Posterior cingulate gyrus (tissue), 11 donors: ENCODE measurements at places on chromosomes 6 and 20.

DNA sequence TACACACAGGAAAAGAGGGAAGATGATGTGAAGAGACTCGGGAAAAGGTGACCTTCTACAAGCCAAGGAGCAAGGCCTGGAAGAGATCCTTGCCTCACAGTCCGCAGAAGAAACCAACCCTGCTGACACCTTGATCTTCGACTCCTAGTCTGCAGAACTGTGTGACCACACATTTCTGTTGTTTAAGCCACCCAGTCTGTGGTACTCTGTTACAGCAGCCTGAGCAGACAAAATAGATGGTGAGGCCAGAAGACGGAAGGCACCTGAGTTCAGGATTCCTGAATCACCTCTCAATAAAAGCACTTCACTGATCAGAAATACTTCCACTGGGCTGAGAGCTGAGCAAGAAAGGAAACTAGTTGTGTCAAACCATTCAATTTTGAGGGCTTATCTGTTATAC lies 103.3 kb downstream of the BACH2 start:
- DNase-seq = no peak

GRCh38 chr6:135412761-135413160 lies 84.8 kb downstream of the AHI1 start:
- no peak for DNase-seq

- DNase-seq = no peak
Observed at GRCh38 chr20:36004045-36004444, 35.7 kb downstream of the CNBD2 start.

GRCh38 chr20:54219751-54220426 lies 12.0 kb downstream of the PFDN4 start:
- no peak for DNase-seq

- DNase-seq = no peak
Observed at GRCh38 chr6:44594481-44594880, 207.0 kb downstream of the CDC5L start.

DNA sequence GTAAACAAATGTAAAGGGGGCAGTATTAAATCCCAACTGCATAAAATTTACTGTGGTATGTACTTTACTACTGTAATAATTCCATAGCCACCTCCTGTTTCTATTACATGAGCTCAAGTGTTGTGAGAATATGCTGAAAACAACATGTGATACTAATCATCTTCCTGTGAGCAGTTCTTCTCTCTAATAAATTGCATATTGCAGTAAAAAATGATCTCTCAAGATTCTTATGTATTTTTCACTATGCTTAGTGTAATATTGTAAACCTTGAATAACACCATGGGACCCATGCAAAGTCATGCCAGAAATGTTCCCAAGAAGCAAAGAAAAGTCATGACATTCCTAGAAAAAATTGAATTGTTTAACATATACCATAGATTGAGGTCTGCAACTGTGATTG lies 133.0 kb upstream of the ATXN1 start:
- DNase-seq = no peak

GRCh38 chr20:5282561-5282960 lies 34.2 kb downstream of the PROKR2 start:
- no peak for DNase-seq

GRCh38 chr6:82419132-82419581 lies 55.5 kb downstream of the TPBG start:
- DNase-seq = no peak

DNA sequence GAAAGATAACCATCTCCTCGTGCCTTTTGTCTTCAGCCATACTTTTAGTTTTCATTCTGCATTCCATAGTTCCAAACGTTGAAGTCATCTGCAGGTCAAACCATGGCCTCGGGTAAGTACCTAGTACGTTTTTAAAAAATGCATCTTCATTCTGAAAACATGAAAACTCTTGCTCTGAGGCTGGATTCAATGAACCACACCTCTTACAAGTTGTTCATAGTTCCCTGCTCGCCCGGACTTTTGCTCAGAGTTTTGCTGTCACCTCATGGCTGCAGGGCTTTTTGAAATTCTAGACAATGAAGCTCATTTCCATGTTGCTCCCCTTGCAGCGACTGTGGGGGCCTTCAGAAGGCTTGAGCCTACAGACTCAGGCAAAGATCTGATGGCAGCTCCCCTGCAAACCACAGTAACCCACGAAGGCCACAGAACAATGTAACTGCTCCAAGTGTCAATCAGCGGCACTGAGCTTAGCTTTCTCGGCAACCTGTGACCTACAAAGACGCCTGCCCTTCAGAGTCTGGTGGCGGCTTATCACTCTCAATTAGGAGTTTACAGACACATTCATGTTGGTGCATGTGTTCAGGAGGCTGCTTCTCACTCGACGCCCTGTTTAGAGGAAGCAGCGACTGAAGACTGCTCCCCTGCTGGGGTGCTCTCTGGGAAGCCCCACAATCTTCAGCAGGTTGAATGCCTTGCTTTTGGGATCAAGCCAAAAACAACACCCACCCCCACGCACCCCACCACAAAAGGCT lies 61.2 kb downstream of the FOXC1 start:
- no peak for DNase-seq

- DNase-seq = no peak
Observed at GRCh38 chr6:93358435-93358834, 60.9 kb downstream of the EPHA7 start.

- peak; percentile 60 for DNase-seq
Observed at GRCh38 chr6:157030755-157031154, 253.6 kb downstream of the ARID1B start.

DNA sequence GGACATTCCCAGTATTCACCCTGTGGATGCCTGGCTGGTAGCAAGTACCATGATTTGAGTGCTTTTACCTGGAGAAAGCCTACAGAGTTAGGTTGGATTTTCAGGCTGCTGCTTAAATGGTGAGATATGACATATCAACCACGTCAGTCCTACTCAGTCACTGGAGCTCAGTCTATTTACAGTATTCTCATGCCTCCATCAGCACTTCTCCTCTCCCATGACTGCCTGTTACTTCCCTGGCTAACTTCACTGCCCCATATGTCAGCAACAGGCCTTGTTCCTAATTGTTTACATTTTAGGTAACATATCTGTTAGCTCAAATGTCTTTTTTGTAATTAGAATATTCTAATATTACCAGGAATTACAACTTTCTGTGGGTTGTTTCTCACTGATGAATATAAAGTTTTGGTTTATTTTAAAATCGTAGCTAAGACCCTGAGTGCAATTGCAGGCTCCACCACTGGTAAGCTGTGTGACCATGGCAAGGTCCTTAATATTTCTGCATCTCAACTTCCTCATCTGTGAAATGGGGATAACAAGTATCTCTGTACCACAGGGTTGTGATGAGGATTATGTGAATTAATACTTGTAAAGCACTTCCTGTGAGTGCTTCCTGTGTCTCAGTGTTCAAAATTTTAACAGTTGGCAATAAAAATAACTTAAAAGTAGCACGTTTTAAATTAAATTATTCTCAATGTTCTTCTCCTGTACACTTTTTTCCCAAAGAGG lies 54.3 kb downstream of the RNF144B start:
- no peak for DNase-seq

DNA sequence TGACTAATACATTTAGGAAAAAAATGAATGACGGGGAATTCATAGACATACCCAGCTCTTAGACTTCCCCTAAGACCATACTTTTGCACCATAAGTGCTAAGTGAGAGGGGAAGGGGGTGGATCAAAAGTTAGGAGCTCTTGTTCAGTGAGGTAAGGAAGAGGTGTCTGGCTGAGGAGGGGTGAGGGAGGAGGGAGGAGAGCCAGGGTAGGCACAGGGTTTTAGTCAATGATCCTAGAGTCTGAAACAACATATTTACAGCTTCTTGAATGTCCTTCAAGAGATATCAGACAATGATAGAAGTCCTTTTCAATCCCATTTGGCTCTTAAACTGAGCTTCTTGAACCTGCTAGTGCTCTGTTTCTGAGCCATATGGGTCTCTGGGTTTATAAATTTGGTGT lies 135.4 kb downstream of the FNDC1 start:
- no peak for DNase-seq

GRCh38 chr6:15218401-15218800 lies 27.5 kb upstream of the JARID2 start:
- DNase-seq = no peak

DNA sequence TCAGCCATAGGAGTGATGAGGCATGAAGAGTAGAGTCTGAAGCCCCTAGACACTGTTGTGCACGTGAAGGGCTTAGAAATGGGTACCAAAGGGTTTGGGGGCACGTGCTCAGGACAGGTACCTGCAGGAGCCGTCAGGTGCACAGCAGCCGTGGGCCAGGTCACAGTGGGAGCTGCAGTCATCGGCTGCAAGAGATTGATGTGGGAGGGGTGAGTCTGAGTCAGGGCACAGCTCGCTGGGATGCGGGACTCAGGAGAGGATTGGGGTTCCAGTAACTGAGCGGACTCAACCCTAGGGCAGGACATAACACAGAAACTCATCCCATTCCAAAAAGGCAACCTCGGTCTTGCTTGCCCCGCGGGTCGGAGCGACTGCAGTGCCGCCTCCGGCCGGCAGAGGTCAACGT lies 1.1 kb downstream of the DLK2 start:
- no peak for DNase-seq

DNA sequence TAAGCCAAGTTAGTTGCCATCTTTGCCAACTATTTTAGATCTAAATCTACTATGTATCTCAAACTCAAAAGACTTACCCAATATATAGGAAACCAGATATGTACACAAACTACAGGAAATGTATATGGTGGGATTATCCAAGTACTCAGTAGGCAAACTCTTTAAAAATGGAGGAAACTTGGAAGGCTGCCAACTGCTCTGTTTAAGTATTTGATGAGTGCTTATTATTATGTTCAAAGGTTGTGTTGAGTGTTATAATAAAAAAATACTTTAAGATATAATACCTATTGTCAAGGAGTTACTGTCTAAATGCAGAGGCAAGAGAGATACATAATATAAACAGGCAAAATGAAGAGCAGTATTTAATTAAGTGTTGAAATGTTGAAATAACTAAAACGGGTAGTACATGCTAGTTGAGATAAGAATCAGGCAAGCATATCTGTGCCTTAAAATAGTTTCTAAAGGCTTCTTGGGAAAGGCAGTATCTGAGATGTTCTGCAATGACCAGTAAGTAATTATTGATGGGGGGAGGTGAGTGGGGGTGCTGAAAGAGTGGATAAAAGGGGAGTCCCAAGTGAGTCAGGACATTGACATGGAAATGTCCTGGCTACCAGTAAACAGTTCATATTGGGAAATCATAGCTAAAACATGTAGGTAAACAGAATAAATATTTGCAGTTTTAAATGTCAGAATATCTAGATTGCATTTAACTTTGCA lies 6.5 kb upstream of the DST start:
- no peak for DNase-seq

DNA sequence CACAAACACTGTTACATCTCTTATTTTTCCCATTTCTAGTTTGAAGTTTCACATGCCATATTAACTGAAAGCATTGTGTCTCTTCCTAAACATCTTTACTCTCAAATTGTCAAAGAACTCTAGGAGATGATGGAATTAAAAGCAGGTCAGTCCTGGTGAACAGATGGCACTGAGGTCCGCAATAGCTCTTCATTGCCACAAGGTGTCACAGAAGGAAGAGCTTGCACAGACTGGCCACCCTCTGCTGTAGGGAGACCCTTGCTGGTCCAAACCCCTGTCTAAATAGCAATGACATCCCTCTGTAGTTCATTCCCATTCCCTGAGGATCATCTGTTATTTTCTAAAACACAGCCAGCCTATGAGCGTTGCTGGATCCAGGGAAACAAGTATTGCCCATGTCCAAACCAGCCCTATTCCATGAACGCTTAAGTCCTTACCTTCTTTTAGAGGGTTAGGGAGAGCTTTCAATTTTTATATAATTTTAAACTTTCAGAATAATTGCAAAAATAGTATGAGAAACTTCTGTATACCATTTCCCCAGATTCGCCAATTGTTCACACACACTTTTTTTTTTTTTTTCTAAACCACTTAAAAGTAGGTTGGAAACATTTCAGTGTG lies 10.1 kb upstream of the HDAC2 start:
- no peak for DNase-seq

DNA sequence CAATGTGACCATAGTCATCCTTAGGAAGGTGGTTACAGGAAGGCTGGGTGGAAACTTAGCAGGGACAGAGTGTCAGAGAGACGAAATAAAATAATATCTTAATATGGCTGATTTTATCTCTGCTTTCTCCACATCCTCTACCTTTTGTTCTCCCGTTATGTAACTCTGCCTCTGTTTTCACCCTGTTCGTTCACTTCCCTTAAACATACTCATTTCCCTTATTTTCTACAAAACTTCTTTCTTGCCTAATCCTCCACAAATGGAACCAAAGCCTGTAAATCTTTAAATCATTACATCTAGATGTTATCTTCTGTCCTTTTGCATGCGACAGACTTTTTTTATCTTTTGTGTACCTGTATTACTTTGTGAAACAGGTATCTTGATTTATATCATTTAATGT lies 23.3 kb upstream of the CRIP3 start:
- no peak for DNase-seq

GRCh38 chr6:69729870-69730449 lies 66.8 kb downstream of the LMBRD1 start:
- no peak for DNase-seq

DNA sequence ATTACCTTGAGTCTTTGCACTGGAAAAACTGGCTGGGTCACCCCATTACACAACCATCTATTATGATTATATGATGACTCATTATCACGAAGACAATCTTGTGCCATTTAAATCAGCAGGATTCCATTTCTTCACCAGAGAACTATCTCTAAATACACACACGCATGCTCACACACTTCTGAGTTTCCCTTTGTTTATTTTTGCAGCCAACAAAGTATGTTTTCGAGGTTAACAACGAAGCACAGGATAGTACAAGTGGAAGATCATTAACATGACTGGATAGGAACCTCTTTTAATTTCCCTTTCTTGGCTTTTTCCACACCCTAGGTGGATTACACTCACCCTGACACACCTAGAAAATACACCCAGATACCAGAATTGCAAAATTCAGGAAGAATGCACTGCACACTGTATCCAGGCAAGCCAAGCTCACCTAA lies 18.9 kb downstream of the PERP start:
- no peak for DNase-seq

- no peak for DNase-seq
Observed at GRCh38 chr20:34705008-34705396, 858 bp downstream of the TP53INP2 start.

- DNase-seq = no peak
Observed at GRCh38 chr20:2297357-2297728, 1.5 kb downstream of the TGM3 start.

GRCh38 chr6:26743157-26743821 lies 83.7 kb upstream of the ZNF322 start:
- DNase-seq = peak; percentile 51

DNA sequence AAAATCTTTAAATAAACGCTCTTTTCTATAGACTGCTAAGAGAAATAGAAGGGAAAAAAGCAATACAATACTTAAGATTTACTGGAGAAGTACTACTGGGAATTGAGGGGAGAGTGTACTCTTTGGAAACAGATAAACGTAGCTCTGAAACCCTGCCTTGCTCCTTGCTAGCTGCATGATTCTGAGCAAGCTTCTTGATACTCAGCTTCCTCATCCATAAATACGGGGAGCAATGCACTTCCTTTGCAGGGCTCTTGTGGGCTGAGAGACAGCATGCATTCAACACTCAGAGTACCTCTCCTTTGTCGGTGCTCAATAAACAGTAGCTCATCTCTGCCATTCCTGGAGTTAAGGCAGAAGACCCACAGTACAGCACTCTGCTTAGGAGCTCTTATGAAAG lies 159.7 kb downstream of the BTBD9 start:
- DNase-seq = no peak
